ENCODE measurements at places on chromosomes 5 and 9.

DNA sequence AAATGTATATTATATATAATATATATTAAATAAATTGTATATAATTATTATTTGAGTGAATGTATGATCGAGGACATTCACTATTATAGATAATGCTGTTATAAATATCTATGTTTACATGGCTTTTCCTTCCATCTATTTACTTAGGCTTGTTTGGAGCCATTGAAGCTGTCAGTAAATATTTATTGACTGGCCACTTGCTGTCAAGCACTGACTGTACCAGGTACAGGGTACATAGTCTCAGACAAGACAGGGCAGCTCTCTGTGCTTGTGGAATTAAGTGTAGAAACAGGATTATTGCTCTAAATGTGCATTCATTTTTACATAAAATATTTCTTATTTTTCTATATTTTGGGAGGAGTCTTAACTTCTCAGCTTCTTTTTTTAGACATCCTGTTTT lies 16.4 kb downstream of the FAXDC2 start:
- DNase-seq = no peak

DNA sequence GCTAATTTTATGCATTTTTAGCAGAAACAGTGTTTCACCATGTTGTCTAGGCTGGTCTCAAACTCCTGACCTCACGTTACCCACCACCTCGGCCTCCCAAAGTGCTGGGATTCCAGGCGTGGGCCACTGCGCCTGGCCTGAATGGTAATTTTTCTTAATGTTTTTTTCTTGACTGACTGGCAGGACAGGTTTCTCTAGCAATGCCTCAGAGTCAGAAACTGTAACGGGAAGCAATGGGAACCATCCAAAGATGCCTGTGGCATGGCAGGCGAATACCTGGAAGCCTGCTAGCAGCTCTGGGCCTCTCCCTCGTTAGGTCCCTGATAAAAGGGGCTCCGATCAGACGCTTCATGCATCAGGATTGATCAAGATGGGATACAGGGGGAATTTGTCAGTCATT lies 639.2 kb downstream of the NR2F1-AS1 start:
- no peak for DNase-seq

DNA sequence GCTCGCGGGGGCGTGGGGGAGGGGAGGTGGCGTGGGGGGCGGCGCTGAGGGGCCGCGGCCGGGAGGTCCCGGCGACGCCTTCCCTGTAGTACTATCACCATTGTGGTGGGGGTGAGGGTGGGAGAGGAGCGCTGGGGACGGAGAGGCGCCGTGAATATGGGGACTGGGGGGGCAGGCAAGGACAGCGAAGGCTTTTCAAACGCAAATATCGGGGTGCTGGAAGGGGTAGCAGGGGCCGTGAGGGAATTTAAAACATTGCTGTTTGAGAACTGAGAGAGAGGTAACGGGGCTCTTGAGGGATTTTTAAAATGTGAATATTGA lies 427 bp downstream of the RBM27 start:
- DNase-seq = no peak

GRCh38 chr5:172008689-172009141 lies 2.3 kb upstream of the FBXW11 start:
- DNase-seq = no peak

GRCh38 chr5:85077581-85077980 lies 692.9 kb upstream of the EDIL3 start:
- no peak for DNase-seq

Data from T follicular helper cell (primary cell).